ENCODE measurements at places on chromosomes 2 and 18. TPM values are rescaled to one million over a fixed set of nuclear protein-coding genes. Genes with fewer than 3 reads are reported as not detected.

- DNase-seq: no peak
Observed at GRCh38 chr2:16763056-16763455, 97.4 kb upstream of the CYRIA start.

GRCh38 chr2:181462033-181462432 lies 4.8 kb downstream of the ITGA4 start:
- no peak for DNase-seq

DNA sequence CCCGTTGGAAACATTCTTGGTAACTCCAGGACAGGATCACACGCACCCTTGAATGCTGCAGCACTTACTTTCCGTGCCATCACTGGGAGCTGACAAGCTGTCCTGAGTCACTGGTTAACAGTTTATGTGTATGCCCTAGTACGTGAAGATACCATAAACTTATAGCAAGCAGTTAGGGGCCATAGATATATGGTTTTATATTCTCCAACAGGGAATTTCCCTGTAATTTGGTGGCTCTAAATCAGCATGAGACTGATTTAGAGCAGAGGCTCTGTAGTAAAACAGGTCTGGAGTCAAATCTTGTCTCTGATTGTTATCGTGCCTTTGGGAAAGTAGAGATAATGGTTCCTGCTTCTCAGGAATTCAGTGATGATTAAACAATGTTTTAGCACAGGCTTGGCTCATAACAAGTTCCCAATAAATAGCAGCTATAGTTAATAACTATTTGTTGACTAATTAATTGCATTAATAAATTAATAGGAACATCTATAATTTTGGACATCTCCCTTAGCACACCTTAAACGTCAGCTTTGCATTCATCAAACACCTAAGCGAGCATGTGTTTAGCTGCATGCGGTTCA lies 215.2 kb downstream of the VAPA start:
- no peak for DNase-seq

DNA sequence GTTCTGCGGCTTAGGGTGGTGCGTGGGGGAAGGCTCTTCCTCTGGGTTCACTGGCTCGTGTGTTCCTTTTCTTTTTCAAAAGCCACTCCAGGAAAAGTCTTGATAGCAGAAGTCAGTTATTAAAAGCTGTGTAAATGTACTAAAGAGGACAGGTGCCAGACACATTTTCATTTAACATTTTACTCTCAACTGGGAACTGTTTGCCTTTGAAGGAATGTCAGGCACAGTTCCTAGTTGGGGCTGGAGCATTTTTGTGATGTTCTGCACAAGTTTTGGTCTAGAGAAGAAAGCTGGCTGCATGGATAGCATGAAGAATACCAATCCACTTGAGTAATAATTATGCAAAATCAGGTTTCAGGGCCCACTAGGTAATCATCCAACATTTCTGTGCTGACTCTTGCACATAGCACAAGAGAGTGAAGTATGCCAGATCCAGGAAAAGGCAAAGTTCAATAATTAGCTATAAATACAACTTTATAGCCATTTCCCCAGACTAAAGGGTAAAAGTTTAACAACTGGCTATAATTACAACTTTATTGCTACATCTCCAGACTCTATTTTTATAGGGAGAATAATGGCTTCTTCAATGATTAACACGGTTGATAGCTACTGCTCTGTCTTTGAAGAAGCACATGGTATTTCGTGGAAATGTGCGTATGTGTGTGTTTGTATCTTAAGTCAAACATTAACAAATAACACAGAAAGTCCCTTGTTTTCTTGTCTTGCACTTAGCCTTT lies 16.2 kb downstream of the SCYGR8 start:
- no peak for DNase-seq

DNA sequence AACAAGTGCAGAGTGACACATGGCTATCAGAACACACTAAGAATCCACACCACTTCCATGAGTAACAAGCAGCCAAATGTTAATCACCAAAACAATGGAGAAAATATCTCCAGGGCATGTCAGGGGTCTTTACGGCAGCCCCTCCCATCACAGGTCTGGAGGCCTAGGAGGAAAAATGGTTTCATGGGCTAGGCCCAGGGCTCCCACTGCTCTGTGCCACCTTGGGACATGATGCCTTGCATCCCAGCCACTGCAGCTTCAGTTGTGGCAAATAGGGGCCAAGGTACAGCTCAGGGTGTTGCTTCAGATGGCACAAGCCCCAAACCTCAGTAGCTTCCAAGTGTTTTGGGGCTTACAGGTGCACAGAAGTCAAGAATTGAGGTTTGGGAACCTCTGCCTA lies 66.6 kb downstream of the NEURL3 start:
- no peak for DNase-seq

DNA sequence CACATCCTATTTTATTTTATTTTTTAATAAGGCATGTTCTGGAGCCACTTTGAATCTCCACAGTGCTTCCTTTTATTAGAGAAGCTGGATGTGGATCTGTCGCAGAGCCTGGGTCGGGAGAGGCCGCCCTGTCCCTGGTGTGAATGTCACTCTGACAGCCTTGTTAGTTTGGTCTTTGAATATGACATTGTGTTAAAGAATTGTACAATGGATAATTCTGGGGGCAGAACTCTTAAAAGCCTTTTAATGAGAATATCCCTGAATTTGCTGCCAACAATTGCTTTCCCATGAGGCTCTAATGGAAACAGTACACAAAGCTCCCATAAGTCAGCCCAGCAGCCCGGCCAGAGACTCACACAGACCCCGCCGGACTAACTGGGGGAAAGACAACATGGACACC lies 82.4 kb downstream of the MTCL1 start:
- no peak for DNase-seq

DNA sequence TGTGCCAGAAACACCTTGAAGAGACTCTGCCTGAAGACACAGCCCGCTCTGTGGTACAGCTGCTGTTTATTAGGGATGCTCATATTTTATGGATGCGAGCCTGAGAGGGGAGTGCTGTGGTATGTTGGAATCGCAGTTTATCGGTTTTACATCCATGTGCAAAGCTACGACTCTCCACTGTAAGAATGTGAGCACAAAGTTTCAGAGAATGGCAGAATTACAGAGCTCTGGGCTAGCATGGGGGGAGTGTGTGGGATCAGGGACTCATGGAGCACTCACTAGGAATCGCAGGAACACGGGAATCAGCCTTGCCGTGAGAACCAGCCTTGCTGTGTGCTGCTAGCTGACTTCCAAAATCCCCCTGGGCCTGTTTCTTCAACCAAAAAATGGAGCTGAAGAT lies 199.9 kb downstream of the RNF144A start:
- DNase-seq: no peak

Gene LYPD1
- total RNA-seq: 81.1 TPM

Gene WBP1
- 27.3 TPM for total RNA-seq

Gene PLB1
- 4.3 TPM for total RNA-seq

Gene DPP10
- 78.0 TPM for total RNA-seq

Gene TBR1
- 0.64 TPM for total RNA-seq

Data from cerebellum (tissue), 4 donors.